ENCODE measurements at places on chromosomes 12 and 14.

DNA sequence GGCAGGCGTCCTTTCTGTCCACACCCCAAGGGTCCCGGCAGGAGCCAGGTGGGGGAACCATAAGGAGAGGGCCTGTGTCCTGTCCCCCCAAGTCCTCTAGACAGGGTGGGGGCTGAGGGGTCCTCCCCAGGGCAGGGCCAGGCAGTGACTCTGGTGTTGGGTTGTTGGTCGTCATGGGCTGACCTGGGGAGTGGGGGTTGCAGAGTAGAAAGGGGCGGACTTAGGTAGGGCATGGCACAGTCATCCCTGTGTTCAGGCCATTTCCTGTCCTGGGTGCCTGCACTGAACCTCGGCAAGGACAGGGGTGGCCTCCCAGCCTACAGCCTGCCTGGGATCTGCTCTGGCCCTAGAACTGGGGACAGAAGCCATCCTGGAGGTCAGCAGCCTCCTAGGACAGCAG lies 356.2 kb downstream of the TMEM121 start:
- DNase-seq = no peak

DNA sequence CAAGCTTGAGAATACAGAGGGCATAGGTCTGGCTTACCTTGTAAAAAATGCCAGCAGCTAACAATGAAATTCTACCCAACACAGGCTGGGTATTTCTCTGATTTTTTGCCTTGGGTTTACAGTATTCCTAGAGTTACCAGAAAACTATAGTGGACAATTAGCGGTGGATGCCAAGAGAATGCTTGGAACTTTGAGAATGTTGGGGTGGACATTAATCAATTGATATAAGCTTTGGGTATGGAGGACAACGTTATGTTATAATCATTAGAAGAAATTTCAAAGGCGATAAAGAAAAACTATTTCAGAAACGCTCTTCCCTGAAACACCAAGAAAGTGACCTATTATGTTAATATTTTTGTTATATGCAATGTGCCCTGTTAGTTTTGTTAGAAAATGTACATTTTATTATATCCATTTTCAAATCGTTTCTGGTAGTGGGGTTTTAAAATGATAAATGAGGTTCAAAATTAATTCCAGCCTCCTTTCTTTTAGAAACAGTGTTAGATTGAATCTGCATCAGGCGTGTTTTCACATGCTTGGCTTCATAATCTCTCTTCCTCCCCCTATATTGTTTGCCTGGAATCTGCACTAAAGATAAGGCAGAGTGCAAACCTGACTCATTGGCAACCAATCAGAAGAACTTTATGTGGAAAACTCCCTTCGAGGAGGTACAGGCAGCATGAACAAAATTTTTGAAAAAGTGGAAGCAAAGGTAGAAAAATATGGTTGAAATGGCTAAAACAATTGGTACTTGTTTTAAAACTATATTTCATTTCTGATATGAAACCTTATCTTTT lies 1.4 kb upstream of the PTPRQ start:
- DNase-seq = no peak

DNA sequence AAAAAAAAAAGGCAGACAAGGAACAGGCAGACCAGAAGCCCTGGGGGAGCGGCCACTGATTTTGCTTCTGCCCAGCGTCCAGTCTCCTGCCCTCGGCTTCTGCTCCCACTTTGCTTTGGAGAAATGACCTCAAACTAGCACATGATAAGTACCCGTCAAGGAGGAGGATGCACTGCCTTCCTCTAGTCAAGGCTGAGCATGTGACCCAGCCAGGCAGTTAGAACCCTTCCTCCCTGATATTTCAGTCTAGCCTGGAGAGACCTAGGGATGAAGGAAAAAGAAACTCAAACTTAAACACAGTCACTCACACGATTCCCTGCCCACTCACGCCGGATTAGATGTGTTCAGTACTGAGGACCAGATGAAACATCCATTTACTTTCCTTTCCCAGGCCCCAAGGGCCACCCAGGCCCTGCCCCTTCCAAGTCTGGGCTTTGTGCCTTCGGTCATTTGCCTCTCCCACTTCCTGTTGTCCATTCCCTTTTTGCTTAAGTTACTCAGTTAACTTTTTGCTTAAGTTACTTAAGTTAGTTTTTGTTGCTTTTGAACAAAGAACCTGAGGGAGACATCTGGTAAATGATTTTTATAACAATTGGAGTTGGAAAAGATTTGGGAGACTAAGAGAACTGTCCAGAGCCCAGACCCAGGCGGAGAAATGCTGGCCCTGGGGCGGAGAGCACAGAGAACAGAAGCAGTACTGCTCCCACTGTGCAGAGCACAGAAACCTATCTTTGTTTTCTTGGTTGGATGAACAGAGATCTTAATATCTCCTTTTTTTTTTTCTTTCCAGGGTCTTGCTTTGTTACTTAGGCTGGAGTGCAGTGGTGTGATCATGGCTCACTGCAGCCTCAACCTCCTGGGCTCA lies 23.0 kb upstream of the TTC7B start:
- no peak for DNase-seq

DNA sequence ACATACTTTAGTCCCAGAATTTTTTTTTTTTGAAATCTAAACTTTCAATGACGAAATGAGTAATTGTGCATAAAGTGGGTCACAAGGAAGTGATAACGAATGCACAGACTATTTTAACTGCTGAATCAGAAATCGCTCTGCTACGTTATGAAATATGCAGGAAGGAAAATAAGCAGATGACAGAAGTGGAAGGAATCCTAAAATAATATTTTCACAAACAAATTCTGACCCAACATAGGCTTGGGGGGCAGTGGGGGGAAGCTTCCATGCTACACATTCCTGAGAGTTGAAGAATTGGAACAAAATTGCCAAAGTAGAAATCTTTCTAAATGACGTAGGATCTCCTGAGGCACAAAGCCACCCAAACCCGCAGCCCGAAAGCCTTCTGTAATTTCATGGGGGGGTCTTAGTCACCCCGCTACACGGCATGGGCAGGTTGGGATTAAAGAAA lies 89.6 kb downstream of the ARF6 start:
- DNase-seq = no peak

DNA sequence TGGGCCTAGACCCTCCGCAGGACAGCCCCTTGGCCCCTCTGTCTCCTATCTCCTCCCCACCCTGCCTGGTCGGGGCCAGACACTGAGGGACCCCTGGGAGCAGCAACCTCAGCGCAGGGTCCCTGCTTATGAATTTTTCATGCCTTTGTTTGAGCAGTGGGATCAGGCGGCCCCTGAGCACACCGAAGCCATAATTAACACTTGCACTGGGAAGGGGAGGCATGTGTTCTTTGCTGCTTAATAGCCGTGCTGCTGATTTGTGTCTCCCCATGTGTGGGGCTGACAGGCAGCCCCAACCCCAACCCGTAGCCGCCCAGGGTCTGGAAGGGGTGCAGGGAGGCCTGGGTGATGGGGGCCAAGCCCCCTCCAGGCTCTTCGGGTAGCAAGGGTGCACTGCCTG lies 52.7 kb downstream of the FBRSL1 start:
- DNase-seq = no peak

- no peak for DNase-seq
These were observed 182.7 kb downstream of the KTN1 start for GRCh38 chr14:55762595-55763232.

GRCh38 chr14:57961786-57962060 lies 95.8 kb upstream of the SLC35F4 start:
- DNase-seq = no peak

GRCh38 chr14:93536945-93537344 lies 106.2 kb downstream of the UNC79 start:
- DNase-seq = no peak

- no peak for DNase-seq
These were observed 37.5 kb downstream of the EMP1 start for GRCh38 chr12:13233830-13234641.

- no peak for DNase-seq
These were observed 42.4 kb upstream of the CCDC196 start for GRCh38 chr14:66443785-66444184.

GRCh38 chr14:105456736-105457617 lies 17.6 kb upstream of the CRIP2 start:
- DNase-seq = no peak

- DNase-seq = no peak
These were observed 184.4 kb downstream of the ITPR2 start for GRCh38 chr12:26648584-26648983.

- no peak for DNase-seq
These were observed 577 bp upstream of the TPCN1 start for GRCh38 chr12:113220593-113221180.

- no peak for DNase-seq
These were observed 208.7 kb downstream of the EGLN3 start for GRCh38 chr14:33742166-33742565.

DNA sequence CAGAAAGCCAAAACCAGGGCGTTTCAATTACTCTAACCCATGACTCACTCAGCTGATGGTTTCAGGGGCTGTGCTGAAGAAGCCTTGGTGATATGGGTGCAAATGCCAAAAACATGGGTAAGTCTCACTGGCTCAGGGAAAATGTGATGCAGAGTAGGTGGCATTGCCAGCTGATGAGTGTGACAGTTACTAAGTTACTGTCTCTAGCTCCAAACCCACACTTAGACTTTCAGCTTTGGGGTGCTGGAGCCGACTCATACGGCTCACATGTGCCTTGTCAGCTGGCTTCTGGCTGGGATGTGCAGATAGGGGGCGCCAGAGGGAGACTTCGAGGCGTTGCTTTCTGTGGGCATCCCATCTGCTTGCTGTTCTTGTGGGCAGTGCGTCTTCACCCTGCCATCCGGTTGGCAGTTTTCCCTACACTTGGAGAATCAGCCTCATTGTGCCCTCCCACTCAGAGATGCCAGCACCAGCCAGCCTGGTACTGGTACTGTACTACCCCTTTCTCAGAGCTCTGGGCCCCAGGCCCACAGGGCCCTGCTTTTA lies 11.1 kb upstream of the KRT7 start:
- DNase-seq = peak; percentile 45

GRCh38 chr14:84272290-84272721 lies 1257.6 kb upstream of the FLRT2 start:
- no peak for DNase-seq

- no peak for DNase-seq
These were observed 18.2 kb downstream of the CEP128 start for GRCh38 chr14:80923368-80923767.

DNA sequence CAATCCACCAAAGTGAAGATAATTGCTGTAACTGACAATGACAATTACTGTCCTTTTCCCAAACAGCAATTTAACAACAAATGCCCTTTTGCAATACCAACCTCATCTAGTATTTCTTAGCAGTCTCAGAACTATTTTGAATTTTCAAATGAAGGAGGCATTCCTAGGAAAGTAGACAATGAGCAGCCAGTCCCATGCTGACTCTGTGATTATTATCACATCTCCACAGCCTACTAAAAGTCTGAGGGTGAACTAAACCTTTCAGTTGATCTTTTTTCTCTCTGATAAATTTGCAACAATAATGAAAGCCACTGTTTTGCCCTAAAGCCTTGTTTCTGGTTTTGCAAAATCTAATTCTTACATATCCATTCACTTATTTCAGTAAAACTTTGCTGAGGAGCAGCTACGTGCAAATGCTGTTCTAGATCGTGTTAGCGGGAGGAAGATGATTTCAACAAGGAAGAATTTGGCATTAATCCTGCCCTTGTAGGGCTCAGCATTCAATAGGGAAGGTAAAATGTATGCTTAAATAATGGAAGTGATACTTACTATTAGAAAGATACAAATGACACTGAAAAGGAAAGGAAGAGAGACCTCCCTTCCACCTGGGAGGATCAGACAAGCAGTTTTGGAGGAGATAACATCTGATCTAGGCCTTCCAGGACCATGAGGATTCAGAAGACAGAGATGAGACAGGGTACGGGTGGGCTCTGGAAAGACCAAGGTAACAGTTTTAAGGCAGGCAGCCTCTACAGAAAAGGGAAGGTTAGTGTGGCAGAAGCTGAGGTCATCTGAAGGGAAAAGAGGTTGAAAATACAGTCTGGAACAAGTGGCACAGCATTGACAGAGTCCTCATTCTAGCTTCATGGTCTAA lies 47.4 kb downstream of the SLC38A1 start:
- no peak for DNase-seq

GRCh38 chr12:111598637-111599452 lies at the start of gene ATXN2:
ATXN2 (minus strand) TSS chr12:111599315; CDS start chr12:111599034, 281 bp downstream.
- DNase-seq = peak; percentile 58

DNA sequence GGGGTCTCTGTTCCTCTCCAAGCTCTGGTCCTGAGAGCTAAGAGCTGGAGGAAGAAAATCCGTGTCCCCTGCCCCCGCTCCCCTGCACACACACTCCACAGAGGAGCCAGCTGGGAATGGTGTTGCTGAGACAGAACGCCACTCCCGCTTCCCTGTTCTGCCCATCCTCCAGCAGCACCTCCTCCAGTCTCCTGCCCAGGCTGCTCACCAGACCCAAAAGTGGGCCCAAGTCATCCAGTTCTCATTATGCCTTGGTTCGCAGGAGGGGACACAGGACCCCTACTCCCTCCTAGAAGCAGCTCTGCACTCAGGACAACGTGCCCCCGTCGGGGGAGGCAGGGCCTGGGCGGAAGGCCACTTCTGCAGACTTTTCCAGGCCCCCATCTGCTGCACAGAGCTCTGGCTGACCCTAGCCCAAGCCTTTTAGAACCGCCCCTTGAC lies 830 bp upstream of the TRMT61A start:
- DNase-seq = no peak

DNA sequence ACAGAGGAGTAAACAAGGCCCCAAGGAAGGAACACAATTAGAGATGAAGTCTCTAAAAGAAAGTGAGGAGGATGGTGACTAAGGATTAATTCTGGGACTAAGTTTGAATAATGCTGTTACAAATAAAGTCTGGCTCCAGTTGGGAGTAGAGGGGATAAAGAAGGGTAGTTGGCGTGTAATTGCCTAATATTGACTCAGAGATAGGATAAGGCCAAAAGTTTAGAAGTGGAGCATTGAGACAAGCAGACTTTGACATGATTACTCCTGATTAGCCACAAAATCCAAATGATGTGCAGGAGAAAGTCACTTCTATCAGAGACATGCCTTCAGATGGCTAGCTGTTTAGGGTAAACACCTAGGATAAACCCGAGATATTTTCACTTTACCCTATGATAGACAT lies 108.4 kb downstream of the PLCZ1 start:
- no peak for DNase-seq

GRCh38 chr14:59229653-59230406 lies 41.4 kb downstream of the DAAM1 start:
- DNase-seq = no peak

- DNase-seq = no peak
These were observed 94.7 kb downstream of the CCDC92 start for GRCh38 chr12:123877968-123878367.

- DNase-seq = no peak
These were observed 49.1 kb downstream of the NCOR2 start for GRCh38 chr12:124518051-124518932.

DNA sequence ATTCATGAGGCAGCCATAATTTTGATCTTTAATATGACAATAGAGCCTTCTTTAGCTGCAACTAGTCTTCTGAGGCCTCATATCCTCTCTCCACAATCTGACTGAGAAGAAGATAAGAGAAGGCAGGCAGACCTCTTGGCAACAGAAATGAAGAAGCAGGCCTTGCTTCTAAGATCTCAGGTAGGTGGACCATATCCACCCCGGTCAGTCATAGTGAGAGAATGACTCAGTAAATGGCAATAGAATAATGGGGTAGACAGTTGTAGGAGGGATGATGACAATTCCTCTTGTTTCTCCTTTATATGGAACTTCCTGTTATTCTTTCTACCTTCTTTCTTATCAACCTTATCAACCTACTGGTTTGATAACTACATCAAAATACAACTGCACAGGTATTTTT lies 246.7 kb upstream of the G2E3 start:
- DNase-seq = no peak

- no peak for DNase-seq
These were observed 7.6 kb upstream of the RAB21 start for GRCh38 chr12:71746974-71747611.
